WTC11 (cell line): ENCODE measurements at places on chromosomes 3 and 15.

GRCh38 chr3:156290924-156291271 lies 170.5 kb downstream of the KCNAB1 start:
- no peak overlapping the region for H3K27ac ChIP-seq
- peak overlapping the region; percentile 69 for H3K4me3 ChIP-seq
- peaks cover 57% of the 10 kb centered on the region for H3K27me3 ChIP-seq
- DNase-seq, result no peak
- H3K36me3 ChIP-seq, result no peaks in the 10 kb centered on the region
- H3K4me1 ChIP-seq, result peaks cover 14% of the 10 kb centered on the region

- H3K27me3 ChIP-seq, result no peaks in the 10 kb centered on the region
- H3K27ac ChIP-seq, result peak overlapping the region; percentile 94
- peak; percentile 30 for DNase-seq
- peaks cover 89% of the 10 kb centered on the region for H3K4me1 ChIP-seq
- no peaks in the 10 kb centered on the region for H3K36me3 ChIP-seq
- H3K4me3 ChIP-seq, result peak overlapping the region; percentile 14
These were observed 24.5 kb downstream of the MB21D2 start for GRCh38 chr3:192892981-192893700.

DNA sequence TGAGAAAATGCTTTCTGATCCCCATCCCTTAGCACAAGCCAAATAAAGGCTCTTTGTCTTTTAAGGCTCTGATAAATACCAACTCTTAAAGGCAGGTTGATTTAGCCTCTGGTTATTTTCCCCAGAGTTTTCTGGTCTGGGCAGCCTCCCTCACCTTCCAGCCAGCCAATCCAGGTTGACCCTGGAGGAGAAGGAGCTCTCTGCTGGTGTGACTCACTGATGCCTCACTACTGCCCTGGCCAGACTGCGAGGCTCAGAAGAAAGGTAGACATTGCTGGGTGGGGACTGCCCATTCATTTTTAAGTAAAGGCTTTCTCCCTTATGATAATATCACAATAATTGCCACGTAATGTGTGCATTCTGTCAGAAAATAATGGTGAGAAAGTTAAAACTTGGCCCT lies 37.1 kb downstream of the SLCO3A1 start:
- no peaks in the 10 kb centered on the region for H3K36me3 ChIP-seq
- H3K4me1 ChIP-seq, result peaks cover 35% of the 10 kb centered on the region
- H3K27me3 ChIP-seq, result no peaks in the 10 kb centered on the region
- no peak overlapping the region for H3K4me3 ChIP-seq

GRCh38 chr3:124992041-124992440 lies 57.5 kb upstream of the MUC13 start:
- no peak overlapping the region for H3K27ac ChIP-seq
- peaks cover 37% of the 10 kb centered on the region for H3K4me1 ChIP-seq
- peaks cover 10% of the 10 kb centered on the region for H3K36me3 ChIP-seq
- H3K27me3 ChIP-seq, result no peaks in the 10 kb centered on the region

- H3K36me3 ChIP-seq, result no peaks in the 10 kb centered on the region
- H3K4me1 ChIP-seq, result peaks cover 17% of the 10 kb centered on the region
- DNase-seq, result no peak
- no peak overlapping the region for H3K27ac ChIP-seq
- no peaks in the 10 kb centered on the region; the same call in 1 of the 2 replicates for H3K27me3 ChIP-seq
These were observed 130.4 kb upstream of the FOXB1 start for GRCh38 chr15:59873644-59874272.

GRCh38 chr15:76234337-76234889 lies 76.9 kb downstream of the ETFA start:
- H3K4me1 ChIP-seq, result peaks cover 14% of the 10 kb centered on the region
- peaks cover 7% of the 10 kb centered on the region for H3K36me3 ChIP-seq
- no peak overlapping the region for H3K4me3 ChIP-seq
- no peaks in the 10 kb centered on the region for H3K27me3 ChIP-seq
- H3K27ac ChIP-seq, result peak overlapping the region; percentile 5; the same call in 1 of the 2 replicates

DNA sequence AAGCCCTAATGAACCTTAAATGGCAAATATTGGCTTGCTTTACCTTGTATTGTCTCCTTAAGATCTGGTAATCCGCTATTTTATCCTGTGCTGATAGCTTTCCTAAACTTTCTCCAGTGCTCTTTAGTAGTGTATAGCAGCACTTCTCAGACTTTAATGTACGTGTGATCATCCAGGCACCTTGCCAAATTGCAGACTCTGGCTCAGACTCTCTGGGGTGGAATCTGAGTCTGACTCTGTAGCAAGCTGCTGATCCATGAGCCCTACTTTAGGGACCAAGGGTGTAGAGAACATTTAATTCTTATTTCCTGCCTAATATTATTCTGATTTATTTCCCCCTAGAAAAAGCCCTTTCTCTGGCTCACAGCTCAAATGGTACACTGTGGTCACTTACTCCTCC lies 518.8 kb upstream of the ZNF385D start:
- peaks cover 18% of the 10 kb centered on the region for H3K4me1 ChIP-seq
- no peak overlapping the region for H3K4me3 ChIP-seq
- H3K27ac ChIP-seq, result no peak overlapping the region
- H3K27me3 ChIP-seq, result no peaks in the 10 kb centered on the region
- H3K36me3 ChIP-seq, result no peaks in the 10 kb centered on the region

DNA sequence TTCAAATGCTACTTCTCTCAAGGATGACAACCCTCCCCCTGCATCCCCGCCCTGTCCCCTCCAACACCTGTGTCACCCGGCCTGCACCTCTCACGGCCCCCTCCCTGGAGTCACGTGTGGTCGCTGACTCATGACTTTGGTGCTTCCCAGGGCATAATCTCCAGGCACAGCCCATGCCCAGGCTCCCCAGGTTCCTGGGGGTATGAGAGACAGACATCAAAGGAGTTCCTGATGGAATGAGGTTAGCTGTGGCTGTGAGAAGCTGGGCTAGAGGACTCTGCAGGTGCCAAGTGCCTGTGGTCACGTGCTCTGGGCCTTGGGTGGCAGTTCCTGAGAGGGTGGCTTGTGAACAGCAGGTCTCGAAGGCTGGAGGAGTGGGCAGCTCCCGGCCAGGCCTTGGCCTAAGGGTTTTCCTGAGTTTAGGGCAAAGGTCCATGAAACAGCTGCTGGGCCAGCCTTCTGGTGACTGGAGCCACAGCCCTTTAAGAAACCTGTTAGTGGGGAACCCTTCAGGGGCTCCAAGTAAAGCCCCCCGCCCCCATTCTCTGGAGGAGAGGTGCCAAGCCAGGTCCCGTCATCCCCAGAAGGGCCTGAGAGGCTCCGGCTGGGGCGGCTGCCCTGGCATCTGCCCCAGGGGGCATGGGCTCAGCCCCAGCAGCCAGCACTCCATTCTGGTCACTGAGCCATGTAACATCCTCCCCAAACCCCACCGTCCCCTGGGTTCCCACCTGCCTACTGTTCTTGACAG lies 230.0 kb downstream of the XXYLT1 start:
- H3K4me3 ChIP-seq, result no peak overlapping the region
- peaks cover 6% of the 10 kb centered on the region; the same call in 1 of the 2 replicates for H3K36me3 ChIP-seq
- peaks cover 3% of the 10 kb centered on the region; the same call in 1 of the 2 replicates for H3K27me3 ChIP-seq
- peaks cover 40% of the 10 kb centered on the region for H3K4me1 ChIP-seq
- no peak for DNase-seq

- H3K27ac ChIP-seq, result 0 out of 2 replicates have a peak overlapping the region, but pooled peaks have one; percentile 60
- peak overlapping the region; percentile 95 for H3K4me3 ChIP-seq
- peaks cover 12% of the 10 kb centered on the region for H3K27me3 ChIP-seq
- peak; percentile 67 for DNase-seq
- peaks cover 22% of the 10 kb centered on the region for H3K4me1 ChIP-seq
- no peaks in the 10 kb centered on the region for H3K36me3 ChIP-seq
These were observed 225.9 kb upstream of the C2CD4B start for GRCh38 chr15:62390791-62391640.

DNA sequence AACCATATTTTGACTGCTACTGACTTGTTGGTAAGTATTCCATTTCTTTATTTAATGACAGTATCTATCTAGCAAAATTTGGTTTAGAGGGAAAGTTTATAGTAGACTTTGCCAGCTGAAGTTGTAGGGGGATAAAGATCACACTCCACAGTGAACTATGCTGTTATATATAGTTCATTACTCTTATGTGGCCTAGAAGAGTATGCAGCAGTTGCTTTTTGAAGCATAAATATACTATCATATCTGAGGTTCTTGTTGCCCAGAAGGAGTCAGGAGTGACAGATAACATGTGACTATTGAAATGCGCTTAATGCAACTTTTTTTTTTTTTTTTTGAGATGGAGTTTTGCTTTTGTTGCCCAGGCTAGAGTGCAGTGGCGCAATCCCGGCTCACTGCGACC lies 25.6 kb upstream of the MCF2L2 start:
- DNase-seq, result no peak
- H3K4me3 ChIP-seq, result no peak overlapping the region
- peaks cover 6% of the 10 kb centered on the region for H3K4me1 ChIP-seq
- H3K27me3 ChIP-seq, result no peaks in the 10 kb centered on the region
- H3K36me3 ChIP-seq, result peaks cover 20% of the 10 kb centered on the region; the same call in 1 of the 2 replicates
- no peak overlapping the region for H3K27ac ChIP-seq

DNA sequence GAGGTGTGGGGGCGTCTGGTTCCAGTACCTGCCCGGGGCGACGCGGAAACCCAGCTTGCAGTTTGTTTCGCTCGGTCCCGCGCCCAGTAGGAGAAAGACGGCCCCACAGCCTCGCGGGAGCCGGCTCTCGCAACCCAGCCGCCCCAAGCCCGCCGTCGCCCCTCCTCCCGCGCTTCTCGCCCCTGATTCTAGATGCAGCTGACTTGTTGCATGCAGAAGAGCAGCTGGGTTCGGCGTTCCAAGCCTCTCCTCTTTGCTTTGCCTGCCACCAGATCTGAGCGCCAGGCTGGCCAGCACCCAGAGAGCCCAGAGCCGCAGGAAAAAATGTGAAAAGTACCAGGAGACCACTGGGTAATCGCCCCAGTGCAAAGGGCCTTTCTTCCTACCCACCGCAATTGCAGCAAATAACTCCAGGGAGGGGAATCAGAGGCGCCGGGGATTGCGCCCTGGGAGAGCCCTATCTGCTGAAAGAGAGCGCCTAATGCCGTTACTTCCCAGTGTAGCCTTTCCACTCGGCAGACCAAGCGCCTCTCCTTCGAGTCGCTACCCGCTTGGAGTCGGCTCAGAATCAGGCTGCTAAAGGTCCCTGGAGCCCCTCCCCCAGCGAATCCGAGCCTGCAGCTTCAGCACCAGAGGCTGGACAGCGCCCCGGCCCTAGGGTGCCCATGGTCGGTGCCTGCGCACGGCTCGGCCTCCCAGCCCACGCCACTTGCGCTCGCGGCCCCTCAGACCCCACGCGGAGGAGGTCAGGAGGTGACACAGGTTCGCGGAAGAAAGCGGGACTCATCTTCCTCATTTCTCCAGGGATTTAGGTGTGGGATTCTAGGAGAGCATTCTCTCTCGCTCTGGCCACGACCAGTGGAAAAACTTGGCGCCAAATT lies 15.7 kb upstream of the AEN start:
- peak overlapping the region; percentile 71 for H3K4me3 ChIP-seq
- H3K4me1 ChIP-seq, result peaks cover 61% of the 10 kb centered on the region
- peaks cover 81% of the 10 kb centered on the region for H3K27me3 ChIP-seq
- no peak overlapping the region for H3K27ac ChIP-seq

DNA sequence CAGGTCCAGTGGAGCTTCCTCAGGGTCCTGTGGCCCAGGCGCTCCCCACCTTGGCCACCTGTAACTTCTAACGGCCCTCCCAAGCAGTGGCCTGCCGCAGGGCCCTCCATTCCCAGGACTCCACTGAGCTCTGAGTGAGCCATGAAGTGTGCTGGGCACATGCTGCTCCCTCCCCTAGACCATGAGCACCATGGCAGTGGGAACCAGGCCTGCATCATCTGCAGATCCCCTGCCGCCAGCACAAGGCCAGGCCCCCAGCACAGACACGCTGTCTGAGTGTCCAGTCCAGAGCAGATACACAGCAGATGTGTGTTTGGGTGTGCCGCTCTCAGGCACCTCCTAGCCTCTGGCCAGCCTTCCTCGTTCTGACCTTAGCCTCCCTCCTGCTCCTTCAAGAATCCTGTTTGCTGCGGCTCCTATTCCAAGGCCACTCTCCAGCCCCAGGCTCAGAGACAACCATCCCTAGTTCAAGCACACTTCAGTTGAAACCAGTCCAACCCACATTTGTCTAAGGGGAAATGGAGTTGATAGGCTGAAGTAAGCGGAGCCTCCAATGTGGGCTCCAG lies 7.0 kb upstream of the KLF15 start:
- H3K4me1 ChIP-seq, result peaks cover 27% of the 10 kb centered on the region
- no peak for DNase-seq
- no peak overlapping the region; the same call in 1 of the 2 replicates for H3K27ac ChIP-seq
- no peak overlapping the region for H3K4me3 ChIP-seq
- H3K36me3 ChIP-seq, result 0 out of 2 replicates have a peak, but pooled peaks cover 9% of the 10 kb centered on the region

GRCh38 chr15:89785064-89785773 lies 9.1 kb downstream of the MESP2 start:
- H3K27ac ChIP-seq, result no peak overlapping the region
- no peak for DNase-seq
- H3K27me3 ChIP-seq, result peaks cover 9% of the 10 kb centered on the region
- H3K36me3 ChIP-seq, result peaks cover 8% of the 10 kb centered on the region
- no peak overlapping the region for H3K4me3 ChIP-seq

DNA sequence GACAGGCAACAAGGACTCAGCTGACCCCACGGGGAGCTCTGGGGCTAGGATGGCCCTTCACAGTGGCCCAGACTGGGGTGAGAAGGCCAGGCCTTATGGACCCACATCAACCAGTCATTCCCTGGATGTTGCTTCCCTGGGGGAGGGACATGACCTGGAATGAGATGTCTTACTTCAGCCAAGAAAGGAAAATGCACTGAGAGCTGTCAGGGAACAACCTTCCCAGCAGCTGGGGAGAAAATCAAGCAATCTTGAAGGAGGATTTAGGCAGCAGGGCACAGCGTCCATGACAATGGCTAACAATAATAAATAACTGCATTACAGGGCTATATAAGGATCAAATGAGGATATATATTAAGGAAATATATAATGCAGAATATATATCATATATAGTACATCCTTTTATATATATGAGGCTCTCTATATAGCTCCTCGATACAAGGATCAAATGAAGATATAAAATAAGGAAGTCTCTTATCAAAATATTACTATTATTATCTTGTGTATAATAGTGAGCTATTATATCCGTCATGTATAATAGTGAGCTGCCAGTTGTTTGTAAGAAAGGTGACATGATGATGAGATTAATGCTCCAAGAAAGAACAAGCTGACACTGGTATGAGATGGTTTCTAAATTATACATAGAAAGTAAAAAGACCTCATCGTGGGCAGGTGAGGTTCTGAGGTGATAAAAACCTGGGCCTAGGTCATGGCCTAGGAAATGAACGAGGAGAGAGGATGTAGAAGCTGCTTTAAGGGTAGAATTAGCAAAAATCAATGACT lies 117.8 kb upstream of the LIPC start:
- H3K4me3 ChIP-seq, result no peak overlapping the region
- no peaks in the 10 kb centered on the region for H3K27me3 ChIP-seq
- H3K36me3 ChIP-seq, result no peaks in the 10 kb centered on the region
- H3K27ac ChIP-seq, result no peak overlapping the region
- H3K4me1 ChIP-seq, result peaks cover 3% of the 10 kb centered on the region; the same call in 1 of the 2 replicates

DNA sequence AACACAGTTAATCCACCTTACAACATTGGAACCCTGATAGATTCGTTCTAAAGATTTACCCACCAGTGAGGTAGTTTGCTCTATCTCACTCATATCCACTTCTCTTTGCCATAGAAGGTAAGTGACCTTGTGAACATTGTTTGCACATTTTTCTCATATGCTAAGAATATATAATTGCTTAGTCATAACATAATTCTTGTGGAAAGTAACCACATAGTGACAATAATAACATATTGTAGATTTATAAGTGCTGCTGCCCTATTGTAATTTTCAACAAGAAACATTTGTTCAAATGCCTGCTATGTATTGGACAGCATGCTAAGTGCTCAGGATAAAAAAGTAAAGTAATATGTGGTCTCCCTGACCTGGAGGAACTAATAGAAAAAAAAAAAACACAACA lies 554.2 kb upstream of the KCNMB2 start:
- DNase-seq, result no peak
- H3K4me1 ChIP-seq, result no peaks in the 10 kb centered on the region
- no peak overlapping the region for H3K4me3 ChIP-seq
- H3K27me3 ChIP-seq, result no peaks in the 10 kb centered on the region
- H3K27ac ChIP-seq, result no peak overlapping the region
- H3K36me3 ChIP-seq, result no peaks in the 10 kb centered on the region
